Smooth muscle cell of the umbilical artery (primary cell): ENCODE measurements at places on chromosomes 12 and 14. TPM values are rescaled to one million over a fixed set of nuclear protein-coding genes. Genes with fewer than 3 reads are reported as not detected.

LRP1 gene
- total RNA-seq: 617 and 769 TPM in 2 replicates

SLC25A47 gene
- total RNA-seq: not detected in 2 replicates

PROX2 gene
- not detected in 2 replicates for total RNA-seq

ANP32D gene
- total RNA-seq: not detected in 2 replicates

TM7SF3 gene
- 169 and 212 TPM in 2 replicates for total RNA-seq

RND1 gene
- 0.09 and 0.59 TPM in 2 replicates for total RNA-seq

SLC10A1 gene
- total RNA-seq: not detected in 2 replicates

LRRIQ1 gene
- total RNA-seq: 0.30 and 0.69 TPM in 2 replicates

NGB gene
- not detected in 2 replicates for total RNA-seq

DPF3 gene
- total RNA-seq: 2.1 and 5.2 TPM in 2 replicates

LMNTD1 gene
- 0.51 TPM in 1 of 2 replicates, not detected in the other for total RNA-seq

CMKLR1 gene
- total RNA-seq: 0.28 and 0.59 TPM in 2 replicates

TXNRD1 gene
- total RNA-seq: 259 and 688 TPM in 2 replicates

RAPGEF3 gene
- total RNA-seq: 4.2 and 6.1 TPM in 2 replicates

SIX4 gene
- 5.3 and 12.3 TPM in 2 replicates for total RNA-seq

RASAL1 gene
- not detected in 2 replicates for total RNA-seq

ANKS1B gene
- 0.30 and 0.83 TPM in 2 replicates for total RNA-seq

APOF gene
- not detected in 2 replicates for total RNA-seq

MGP gene
- total RNA-seq: 6.7 and 31.5 TPM in 2 replicates

KRT78 gene
- not detected in 2 replicates for total RNA-seq

GLT1D1 gene
- not detected in 2 replicates for total RNA-seq

DAO gene
- not detected in 2 replicates for total RNA-seq

ZNF891 gene
- total RNA-seq: 0.89 and 1.4 TPM in 2 replicates

CLEC1A gene
- total RNA-seq: not detected in 2 replicates

PARPBP gene
- total RNA-seq: 4.2 and 11.1 TPM in 2 replicates

ASB2 gene
- 2.1 and 4.2 TPM in 2 replicates for total RNA-seq

MSRB3 gene
- total RNA-seq: 91.5 and 121 TPM in 2 replicates

RAD51B gene
- 20.5 and 27.5 TPM in 2 replicates for total RNA-seq
